ENCODE measurements at places on chromosomes 16 and 17. TPM values are rescaled to one million over a fixed set of nuclear protein-coding genes. Genes with fewer than 3 reads are reported as not detected.
A peak's percentile ranks its signal among the peaks of the same experiment; 100 is the strongest.

Gene NPIPA2
- not detected for total RNA-seq

Gene CLEC3A
- not detected for total RNA-seq

Gene VTN
- not detected for total RNA-seq

DNA sequence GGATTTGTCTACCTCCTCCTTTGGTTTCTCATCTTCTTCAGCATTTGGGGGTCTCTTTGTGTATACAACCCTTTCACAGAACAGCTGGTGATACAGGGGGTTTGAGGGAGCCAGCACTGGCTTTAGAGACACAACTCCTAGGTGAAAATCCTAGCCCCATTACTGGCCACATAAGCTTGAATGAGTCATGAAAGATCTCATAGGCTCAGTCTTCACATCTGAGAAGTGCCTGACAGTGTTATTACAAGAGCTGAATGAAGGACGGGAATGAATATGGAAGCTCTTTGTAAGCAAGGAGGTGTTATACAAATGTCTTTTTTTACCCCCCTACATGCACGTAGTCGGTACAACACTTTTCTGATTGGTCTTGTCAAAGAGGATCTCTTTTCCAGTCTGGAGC lies 1.7 kb upstream of the B4GALNT2 start:
- no peak for DNase-seq

DNA sequence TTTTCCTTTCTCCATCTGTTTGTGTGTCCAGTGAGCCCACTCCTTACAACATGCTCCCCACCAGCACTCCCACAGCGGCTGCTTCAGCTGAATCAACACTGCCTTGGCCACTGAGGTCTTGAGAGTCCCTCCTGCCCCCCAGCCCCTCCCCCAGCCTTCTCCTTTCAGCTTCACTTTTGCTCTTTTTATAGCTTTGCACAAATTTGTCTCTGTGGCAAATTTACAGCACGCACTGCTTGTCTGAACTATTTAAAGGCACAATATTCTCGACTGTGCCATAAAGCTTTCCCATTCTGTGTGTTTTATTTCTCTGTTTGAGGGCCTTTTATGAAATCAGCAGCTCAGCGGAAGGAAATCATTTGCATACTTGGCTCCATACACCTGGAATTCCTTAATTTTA lies 579.3 kb downstream of the TOX3 start:
- DNase-seq: no peak

GRCh38 chr17:7440834-7441195 lies 1.5 kb downstream of the FGF11 start:
- DNase-seq: peak; percentile 29

DNA sequence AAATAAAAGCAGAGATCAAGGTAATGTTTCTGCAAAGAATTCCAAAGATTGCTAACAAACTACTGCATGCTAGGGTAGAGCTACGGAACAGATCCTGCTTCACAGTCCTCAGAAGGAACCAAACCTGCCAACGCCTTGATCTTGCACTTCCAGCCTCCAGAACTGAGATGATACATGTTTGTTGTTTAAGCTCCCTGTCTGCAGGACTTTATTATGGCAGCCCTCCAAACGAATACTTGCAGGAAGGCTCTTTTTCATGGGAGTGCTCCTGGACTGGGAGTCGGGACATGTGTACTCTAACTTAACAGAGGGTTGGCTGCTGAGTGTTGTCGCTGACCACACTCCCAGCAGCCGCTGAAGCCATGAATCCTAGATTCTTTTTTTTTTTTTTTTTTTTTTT lies 808.8 kb upstream of the EEF2KMT start:
- DNase-seq: no peak

Data from HT1080 (cell line).